ENCODE measurements at places on chromosomes 5 and 9.

DNA sequence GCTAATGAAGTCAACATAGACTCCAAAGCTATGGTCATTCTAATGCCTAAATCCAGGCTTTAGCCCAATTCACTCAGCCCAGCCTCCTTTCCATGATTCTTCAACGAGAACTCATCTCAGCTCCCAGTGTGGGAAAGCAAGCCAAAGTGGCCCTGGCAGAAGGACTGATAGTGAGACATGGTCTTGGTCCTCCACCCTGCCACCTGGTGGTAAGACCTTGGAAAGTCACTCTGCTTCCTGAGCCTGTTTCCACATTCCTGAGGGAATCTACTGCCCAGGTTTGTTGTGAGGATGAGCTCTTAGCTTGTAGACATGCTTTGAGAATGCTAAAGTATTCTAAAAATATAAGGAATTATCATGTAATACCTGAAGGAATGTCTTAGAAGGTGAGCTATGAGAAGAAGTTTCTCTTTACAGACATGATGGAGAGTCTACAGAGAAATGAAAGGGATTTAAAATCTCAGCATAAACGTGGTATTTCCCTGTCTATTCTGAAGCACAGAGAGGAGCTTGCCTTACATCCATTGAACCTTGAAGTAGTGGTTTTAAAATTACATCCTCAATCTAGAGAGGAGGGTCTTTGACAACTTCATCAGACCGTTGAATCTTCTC lies 173.5 kb downstream of the TRIM32 start:
- peak; percentile 1 for DNase-seq

- no peak for DNase-seq
These were observed 29.8 kb upstream of the NPM1 start for GRCh38 chr5:171357843-171358242.

DNA sequence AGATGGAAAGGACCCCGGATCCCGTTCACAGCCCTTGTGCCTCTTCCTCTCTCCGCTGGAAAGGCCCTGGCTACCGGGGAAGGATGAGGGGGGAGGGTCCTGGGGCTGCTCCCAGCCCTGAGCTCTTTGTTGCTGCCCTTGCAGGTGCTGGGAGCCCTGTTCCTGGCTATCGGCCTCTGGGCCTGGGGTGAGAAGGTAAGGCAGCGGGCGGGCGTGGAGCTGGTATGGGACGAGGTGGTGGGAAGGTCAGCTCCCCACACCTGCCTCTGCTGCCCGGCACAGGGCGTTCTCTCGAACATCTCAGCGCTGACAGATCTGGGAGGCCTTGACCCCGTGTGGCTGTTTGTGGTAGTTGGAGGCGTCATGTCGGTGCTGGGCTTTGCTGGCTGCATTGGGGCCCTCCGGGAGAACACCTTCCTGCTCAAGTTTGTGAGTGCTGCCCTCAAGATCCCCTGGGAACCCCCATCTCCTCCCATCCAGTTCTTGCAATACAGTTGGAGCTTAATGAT lies 4.2 kb downstream of the TSPAN17 start:
- no peak for DNase-seq

DNA sequence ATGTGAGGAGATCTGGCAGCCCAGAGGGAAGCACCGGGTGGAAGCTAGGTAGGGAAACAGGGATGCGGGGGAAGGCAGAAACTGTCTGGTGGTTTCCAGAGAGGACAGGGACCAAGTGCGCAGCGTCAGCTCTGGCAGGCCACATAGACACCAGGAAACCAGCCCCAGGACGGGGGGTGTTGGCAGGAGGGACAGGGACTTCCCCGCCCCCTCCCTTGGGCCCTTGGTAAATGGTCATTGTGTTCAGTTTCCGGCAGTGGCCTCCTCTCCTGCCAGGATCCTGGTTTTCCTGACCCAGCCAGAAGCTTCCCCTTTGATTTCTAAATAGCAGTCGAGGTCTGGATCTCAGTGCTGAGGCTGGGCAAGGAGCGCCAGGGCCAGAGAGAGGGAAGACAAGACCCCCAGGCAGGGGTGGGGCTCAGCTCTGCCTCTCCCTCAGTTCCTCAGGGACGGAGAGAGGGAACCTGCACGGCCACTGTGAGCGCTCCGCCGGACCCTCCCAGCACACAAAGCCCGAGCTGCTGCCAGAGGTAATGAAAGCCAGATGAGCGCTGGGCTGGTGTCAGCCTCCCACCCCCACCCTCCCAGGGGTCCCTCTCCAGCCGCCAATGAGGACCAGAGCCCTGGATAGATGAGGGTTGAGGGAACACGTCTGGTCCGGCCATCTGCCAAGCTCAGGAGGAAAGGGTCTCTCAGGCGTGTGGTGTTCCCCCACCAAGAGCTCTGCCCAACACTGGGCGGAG lies 1.8 kb downstream of the RALGDS start:
- no peak for DNase-seq

DNA sequence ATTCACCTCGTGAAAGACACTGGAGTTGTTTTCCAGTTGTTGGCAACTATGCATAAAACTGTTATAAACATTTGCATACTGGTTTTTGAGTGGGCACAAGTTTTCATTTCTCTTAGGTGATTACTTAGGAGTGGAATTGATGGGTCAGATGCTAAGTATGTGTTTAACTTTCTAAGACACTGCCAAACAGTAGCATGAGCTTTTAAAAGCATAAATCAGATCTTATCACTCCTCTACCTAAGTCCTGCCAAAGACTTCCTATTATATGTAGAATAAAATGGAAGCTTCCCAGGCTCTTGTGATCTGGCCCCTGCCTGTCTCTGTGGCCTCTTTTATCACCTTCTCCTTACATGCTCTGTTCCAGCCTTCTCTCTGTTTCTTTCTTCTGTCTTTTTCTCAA lies 72.6 kb downstream of the SH3RF2 start:
- no peak for DNase-seq

- DNase-seq = no peak
These were observed 1.9 kb upstream of the IL13 start for GRCh38 chr5:132655821-132656773.

- DNase-seq = no peak
These were observed 3.6 kb upstream of the PCDHA2 start for GRCh38 chr5:140791089-140791488.

DNA sequence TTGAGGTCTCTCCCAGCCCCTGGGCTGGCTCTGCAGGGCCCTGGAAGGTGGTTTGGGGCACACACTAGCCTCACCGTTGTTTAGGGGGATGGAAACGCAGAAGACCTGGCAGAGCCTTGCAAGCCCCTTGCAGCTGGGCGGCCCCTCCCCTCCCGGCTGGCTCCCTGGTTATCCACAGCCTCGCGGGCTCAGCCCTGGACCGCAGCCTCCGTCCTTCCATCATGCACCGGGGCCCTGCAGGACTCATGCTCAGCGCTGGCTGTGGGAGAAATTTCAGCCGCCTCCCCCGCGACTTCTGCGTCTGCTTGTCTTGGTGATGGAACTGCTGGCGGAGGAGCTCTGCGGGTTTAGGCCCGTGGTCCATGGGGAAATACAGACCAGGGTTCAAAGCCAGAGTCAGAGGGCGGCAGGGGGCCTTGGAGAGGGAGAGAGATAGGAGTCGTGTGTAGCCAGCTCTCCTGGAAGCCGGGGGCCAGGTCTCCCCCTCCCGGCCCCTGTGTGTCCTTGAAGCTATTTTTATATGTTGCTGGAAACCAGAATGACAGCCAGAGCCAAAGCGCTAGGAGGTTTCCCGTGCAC lies 75.8 kb upstream of the IER5L start:
- no peak for DNase-seq

GRCh38 chr9:16191191-16191590 lies 638.3 kb downstream of the CCDC171 start:
- DNase-seq = no peak

DNA sequence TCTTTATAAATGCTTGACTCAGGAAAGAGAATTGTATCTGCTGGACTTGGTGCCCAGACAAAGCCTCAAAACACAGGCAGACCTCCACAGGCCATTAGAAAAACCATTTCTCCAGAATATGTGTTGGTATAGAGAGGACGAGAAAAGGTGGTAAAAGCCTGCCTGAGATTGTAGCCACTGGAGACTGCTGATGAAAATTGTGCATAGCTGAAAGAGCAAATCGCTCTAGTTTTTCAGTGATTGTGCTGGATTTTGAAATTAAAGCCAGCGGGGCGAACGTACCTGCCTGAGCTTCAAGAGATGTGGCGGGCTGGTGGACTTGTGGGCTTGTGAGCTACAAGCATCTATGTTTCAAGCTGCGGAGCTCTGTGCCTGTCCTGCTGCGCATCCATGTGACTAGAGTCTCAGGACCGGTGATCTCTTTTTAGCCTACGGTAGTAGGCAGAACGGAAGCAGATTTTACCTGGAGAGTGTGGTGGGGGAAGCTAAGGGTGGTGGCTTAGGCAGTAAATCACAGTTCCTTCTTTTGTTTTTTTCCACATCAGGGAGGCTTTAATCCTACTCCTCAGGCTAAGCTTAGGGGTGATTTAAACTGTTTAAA lies 193.6 kb downstream of the SREK1 start:
- no peak for DNase-seq

- DNase-seq = no peak
These were observed 318.8 kb downstream of the FAM170A start for GRCh38 chr5:119948162-119948561.

DNA sequence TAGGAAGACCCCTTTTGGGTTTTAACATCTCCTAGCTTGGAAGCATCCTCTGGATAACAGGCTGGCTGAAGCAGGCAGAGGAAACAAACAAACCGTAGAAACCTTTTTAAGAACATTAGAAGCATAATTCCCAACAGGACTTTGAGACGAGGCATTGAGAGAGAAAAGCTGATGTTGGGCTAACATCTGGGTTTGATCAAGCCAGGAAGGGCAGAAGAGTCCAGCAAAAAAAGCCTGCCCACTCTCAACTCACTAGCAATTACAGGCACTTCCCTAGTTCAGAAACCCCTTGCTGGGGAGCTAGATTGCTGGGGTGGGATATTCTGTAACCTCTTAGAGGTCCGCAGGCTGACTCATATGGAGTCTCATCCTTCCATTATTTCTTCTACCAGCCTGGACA lies 75.4 kb upstream of the CTNNA1 start:
- no peak for DNase-seq

- DNase-seq = no peak
These were observed 5.2 kb upstream of the TBC1D2 start for GRCh38 chr9:98260635-98261034.

- DNase-seq = no peak
These were observed 422.9 kb downstream of the TMEM161B start for GRCh38 chr5:87845734-87846133.

DNA sequence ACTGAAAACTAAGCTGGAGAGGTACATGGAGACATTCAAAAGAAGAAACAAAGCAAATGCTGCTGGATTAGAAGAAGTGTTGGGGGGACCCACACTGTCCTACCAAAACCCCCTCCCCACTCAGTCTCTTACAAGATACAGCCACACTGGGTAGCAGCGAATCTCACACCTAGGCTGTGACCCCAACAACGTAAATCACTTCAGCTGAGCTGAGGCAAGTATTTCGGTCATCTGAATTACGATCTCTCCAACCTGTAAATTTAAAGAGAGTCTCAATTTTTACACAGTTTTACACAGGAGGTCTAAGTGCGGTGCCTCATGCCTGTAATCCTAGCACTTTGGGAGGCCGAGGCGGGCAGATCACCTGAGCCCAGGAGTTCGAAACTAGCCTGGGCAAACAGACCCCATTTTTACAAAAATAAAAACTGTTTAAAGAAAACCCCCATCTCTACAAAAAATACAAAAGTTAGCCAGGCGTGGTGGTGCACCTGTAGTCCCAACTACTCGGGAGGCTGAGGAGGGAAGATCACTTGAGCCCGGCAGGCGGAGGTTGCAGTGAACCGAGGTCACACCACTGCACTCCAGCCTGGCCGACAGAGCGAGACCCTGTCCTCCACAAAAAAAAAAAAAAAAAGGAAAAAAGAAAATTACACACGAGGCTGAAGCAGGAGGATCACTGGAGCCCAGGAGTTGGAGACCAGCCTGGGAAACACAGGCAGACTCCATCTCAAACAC lies 3.4 kb downstream of the CAMSAP1 start:
- DNase-seq = no peak

DNA sequence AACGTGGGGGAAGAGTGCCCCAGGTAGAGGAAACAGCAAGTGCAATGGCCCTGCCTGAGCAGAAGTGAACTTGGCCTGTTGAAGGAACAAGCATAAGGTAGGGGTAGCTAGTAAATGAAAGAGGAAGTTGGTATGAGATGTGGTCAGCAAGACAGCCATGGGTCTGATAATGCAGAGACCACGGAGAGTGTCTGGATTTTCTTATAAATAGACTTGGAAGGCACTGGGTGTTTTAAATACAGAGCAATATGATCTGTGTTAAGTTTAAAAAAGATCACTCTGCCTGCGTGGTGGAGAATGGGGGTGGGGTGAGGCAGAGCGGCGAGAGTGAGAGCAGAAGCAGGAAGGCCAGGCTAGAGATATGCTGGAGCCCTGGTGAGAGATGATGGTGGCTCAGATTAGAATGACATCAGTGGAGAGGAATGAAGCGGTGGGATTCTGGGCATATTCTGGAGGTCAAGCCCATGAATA lies 4.2 kb downstream of the ADAM19 start:
- no peak for DNase-seq

DNA sequence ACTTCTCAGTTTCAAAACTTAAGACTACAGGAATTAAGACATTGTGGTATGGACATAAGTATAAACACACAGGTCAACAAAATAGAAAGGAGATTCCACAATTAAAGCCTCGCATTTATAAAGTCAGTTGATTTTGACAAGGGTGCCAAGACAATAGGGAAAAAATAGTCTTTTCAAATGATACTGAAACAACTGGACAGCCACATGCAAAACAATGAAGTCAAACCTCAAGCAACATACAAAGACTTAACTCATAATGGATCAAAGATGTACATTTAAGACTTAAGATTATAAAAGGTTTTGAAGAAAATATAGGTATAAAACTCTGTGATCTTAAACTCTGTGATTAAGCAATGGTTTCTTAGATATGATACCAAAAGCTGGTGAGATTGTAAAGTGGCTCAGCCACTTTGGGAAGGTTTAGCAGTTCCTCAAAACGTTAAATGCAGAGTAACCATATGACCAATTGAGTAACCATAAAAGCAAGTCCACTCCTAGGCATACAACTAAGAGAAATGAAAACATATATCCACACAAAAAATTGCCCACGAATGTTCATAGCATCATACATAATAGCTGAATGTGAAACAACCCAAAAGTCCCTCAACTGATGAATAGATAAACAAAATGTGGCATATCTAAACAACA lies 22.0 kb downstream of the HINT1 start:
- DNase-seq = no peak

DNA sequence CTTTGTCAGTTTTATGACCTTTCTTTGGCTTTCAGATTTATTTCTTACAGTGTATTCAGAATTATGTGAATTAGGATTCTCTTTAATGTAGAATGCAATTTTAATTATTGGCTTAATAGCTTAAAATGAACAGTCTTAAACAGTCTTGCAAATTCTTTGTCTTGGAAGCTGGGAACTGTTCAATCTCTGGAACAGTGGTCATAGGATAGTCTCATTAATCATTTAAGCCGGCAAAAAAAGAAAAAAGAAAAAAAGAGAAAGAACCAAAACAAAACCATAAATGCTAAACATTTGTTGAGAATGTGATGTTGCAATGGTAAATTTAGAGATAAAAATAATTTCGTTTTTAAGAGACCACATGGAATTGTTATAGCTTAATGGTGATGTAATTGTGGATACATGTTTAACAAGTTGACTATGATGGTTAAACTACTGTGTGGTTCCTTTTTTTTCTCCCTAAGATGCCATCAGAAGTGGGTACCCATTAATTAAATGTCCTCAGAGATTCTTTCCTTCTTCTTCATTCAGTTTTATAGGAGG lies 61.6 kb downstream of the NNT start:
- no peak for DNase-seq

Data from stimulated activated CD8-positive, alpha-beta memory T cell treated with anti-CD3 and anti-CD28 coated beads, Interleukin-7, amount 100 ng/mL, for 24 hours (primary cell).